ENCODE measurements at places on chromosomes 5 and 9.

GRCh38 chr5:4939042-4939781 lies 200.9 kb upstream of the ADAMTS16 start:
- no peak for DNase-seq

GRCh38 chr5:17443333-17444130 lies 54.5 kb upstream of the TAF11L2 start:
- DNase-seq = no peak

GRCh38 chr5:78103232-78103918 lies 191.1 kb downstream of the AP3B1 start:
- no peak for DNase-seq

GRCh38 chr9:134323741-134324358 lies 2.4 kb upstream of the RXRA start:
- DNase-seq = no peak

GRCh38 chr9:136239135-136239982 lies 6.3 kb downstream of the QSOX2 start:
- DNase-seq = no peak

- DNase-seq = no peak
These were observed 310.1 kb downstream of the PLK2 start for GRCh38 chr5:58149746-58150145.

DNA sequence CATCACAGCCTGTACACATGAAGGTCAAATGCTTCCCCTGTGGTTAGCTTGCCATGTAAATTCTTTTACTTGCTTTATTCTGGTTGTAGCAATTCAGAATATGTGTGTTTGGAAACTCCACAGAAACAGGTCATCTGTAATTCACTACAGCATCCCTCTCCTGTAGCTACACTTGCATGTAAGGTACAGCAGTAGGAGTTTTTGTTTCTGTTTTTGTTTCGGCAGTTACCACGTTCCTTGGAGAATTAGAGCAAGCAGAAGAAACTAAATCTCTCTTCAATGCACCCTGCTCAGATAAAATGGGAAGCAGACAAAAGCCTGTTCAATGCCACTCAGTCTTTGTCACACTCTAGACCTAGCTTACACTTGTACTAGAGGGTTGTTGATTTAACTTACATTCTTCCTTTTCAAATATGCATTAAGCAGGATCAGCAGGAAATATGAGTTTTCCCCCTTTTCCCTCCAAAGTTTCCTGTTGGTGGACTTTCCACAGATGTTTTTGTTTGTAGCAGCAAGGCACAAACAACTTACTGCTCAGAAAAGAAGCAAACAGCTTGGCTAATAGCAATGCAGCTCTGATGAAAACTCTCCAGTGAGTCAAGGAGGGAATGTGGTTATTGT lies 80.9 kb downstream of the YIPF5 start:
- no peak for DNase-seq

- no peak for DNase-seq
These were observed 1022.5 kb upstream of the DMAC1 start for GRCh38 chr9:8821910-8822666.

- no peak for DNase-seq
These were observed 38.5 kb downstream of the UBTD2 start for GRCh38 chr5:172245046-172245445.

- DNase-seq = no peak
These were observed 410.1 kb upstream of the SMARCA2 start for GRCh38 chr9:1604942-1605560.

DNA sequence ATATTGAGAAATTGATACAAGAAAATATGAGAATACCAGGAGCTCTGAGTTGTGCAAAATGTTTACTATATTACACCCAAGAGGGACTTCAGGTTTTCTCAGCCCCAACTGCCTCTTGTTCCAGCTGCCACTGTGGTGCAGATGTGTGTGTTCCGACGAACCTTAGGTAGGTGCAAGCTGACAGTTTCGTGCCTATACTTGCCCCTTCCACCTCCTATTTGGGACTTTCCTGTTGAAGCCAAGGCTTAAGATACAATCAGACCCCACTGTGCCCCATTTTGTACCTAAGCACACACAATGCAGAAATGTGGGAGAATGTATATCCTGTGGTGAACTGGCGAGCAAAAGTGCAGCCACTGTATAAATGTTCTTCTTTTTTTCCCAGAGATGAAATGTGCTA lies 80.2 kb downstream of the LURAP1L start:
- DNase-seq = no peak

- DNase-seq = no peak
These were observed 19.5 kb downstream of the ERAP1 start for GRCh38 chr5:96788112-96788749.

DNA sequence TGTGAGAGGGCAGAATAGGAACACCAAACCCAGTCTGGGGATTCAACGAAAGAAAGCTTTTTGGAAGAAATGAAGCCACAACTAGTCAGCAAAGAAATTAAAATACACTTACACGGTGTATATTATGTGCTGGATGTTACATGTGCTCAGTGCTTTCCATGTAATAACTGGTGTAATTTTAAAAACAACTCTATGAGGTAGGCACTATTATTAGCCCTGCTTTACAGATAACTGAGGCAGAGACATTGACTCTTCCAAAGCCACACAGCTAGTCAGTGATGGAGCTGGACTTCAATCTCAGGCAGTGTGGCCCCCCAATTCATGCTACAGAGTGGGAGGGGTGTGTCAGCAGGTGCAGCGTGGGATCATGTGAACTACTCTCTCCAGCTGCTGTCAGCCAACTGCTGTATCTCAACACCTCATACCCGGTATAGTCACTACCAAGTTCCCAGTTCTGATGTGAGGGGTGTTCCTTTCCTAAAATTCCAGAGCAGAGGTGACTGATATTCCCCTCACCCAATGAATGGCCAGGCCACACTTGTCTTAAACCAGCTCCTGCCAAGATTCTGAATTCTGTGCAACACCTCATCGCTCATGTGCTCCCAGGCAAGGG lies 33.8 kb upstream of the TJP2 start:
- DNase-seq = no peak
